ENCODE measurements at places on chromosomes 5 and 9.

- DNase-seq, result no peak
Observed at GRCh38 chr9:126704157-126704891, 90.6 kb downstream of the LMX1B start.

GRCh38 chr5:67467110-67467509 lies 270.5 kb upstream of the CD180 start:
- DNase-seq, result no peak

DNA sequence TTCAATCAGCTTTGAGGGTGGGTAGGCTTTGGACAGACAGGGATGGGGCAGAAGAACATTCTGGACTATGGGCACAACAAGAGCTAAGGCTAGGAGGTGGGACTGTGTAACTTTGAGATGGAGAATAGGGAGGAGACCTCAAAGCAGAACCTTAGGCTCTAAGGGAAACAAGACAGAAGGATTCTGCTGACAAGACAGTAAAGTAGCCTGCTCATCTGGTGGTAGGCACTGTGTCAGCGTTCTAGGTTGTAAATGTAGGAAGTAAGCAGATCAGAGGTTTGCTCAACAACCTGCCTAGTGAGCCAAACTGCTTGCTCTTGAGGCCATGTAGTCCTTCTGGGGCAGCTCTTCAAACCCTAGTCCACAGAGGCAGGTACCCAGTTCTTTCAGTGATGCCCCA lies 15.0 kb upstream of the IL12B start:
- DNase-seq, result no peak

- DNase-seq, result no peak
Observed at GRCh38 chr5:77259476-77259875, 49.0 kb downstream of the PDE8B start.

- no peak for DNase-seq
Observed at GRCh38 chr9:1073497-1073896, 23.3 kb downstream of the DMRT2 start.

GRCh38 chr5:35963381-35963843 lies 25.0 kb upstream of the CAPSL start:
- DNase-seq, result no peak

DNA sequence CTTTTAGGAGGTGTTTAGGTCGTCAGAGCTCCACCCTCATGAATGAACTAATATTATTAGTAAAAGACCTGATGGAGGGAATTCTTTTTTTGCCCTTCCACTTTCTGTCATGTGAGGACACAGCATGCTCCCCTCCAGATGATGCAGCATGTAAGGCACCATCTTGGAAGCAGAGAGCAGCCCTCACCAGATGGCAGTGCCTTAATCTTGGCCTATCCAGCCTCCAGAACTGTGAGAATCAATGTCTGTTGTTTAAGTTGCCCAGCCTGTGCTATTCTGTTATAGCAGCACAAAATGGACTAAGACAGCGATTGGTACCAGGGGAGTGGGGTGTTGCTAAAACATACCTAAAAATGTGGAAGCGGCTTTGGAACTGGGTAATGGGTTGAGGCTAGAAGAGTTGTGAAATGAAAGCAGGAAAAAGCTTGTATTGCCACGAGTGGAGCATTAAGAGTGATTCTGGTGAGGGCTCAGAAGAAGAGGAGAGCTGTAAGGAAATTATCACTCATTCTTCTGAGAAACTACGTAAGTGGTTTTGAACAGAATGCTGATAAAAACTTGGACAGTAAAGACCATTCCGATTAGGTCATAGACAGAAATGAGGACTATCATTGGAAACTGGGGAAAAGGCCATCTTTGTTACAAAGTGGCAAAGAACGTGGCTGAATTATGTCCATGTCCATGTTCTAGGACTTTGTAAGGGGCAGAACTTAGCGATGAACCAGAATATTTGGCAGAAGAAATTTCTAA lies 28.6 kb downstream of the PTPDC1 start:
- DNase-seq, result no peak

- no peak for DNase-seq
Observed at GRCh38 chr5:150540615-150541396, 32.9 kb downstream of the NDST1 start.

DNA sequence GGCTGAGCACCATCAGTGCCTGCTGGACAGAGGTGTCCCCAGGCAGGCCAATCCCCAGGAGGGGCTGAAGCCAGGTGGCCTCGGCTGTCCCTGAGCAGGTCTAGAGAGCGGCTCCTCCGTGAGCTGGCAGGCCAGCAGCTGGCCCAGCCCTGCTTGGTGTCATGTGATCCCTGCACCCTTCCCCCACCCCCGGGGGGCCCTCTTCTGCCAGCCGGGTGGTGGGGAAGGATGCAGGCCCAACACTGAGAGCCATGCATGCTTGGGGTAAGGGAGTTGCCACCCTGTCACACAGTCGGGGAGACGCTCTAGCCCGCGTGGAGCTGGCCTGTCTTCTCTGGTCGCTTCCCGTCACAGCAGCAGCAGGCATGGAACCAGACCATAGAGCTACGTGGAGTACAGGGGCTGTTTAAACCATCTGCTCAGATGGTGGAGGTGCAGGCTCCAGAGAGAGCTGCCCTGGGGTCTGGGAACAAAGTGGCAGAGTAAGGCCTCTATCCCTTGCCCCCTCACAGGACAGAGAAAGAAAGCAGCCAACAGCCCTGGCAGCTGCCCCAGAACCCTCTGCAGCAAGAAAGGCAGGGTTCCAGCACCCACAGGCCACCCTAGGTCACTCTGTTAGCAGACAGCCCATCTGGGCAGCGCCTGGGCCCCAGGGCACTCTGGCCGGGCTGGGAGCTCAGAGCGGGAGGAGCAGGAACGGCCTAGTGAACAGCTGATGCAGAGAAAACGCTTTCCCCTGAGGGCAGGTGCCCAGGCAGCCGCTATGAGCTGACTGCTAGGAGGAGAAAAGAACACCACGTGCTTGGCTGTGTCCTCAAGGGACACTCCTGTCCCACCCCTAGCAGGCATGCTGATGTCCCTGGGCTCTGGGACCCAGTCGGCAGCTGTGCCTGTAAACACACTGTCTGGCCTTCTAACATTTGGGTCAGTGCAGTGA lies 6.8 kb downstream of the RALGDS start:
- DNase-seq, result no peak

DNA sequence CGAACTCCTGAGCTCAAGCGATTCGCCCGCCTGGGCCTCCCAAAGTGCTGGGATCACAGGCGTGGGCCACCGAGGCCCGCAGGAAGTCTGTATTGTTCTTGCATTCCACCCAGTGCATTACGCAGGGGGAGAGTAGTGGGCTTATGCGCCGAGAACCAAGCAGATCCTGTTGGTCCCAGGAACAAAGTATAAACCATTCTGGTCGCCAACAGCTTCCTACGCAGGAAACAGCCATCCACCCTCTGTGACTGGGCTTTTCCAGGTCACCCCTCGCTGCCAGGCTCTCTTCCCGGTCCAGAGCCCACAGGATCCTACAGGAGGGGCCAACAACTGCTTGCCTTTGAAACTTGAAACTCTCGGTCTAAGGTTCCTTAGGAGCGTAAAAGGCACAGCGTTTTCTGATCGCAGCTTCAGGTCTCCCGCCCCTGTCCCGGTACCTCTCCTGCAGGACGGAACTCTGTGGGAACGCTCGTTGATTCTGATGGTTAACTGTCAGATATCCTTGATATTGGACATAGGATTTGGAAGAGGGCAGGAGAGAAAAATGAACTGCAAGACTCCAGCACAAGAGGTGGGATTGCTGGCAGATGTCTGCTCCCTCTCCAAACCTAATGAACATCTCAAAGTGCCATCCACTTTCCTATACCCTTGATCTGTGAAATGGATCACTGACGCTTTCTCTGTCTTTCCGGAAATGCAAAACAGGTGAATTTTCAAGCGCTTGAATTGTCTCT lies 4.2 kb upstream of the ANXA2R start:
- DNase-seq, result no peak
